ENCODE measurements at places on chromosomes 4 and X.

DNA sequence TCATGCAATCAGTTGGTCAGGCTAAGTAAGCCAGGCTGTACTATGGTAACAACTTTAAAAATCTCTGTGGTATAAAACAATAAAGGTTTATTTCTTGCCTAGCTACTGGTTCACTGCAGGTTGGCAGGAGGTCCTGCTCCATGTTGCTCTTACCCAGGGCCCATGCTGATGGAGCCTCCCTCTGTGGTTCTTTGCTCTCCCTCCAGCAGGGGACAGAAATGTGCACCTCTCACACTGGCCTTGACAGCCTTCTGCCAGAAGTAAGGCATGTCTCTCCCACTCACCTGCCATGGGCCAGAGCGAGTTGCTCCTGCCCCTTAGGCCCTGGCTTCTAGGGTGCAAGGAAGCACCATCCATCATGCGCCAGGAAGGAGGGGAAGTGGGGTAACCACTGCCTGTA, 31.1 kb downstream of the CLDN22 start:
- DNase-seq, result no peak

GRCh38 chrX:13579661-13580060, 10.3 kb downstream of the EGFL6 start:
- DNase-seq, result no peak

DNA sequence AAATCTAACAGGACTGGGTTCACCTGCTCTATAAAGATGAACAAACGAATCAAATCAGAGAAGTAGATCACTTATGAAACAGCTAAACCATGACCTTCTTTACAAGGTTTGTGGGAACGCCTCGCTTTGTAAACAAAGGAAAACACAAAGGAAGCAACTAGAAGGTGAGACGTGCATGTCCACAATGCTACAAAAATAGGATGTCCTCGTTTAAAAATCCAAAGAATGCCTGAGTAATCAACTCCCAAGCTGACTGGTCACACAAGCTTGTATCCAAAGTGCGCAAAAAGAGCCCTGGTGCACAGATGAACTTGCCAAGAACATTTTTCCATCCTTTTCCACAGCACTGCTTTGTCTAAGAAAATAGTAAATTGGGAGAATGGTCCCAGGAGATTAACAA, 6.3 kb upstream of the SH3KBP1 start:
- DNase-seq, result no peak

DNA sequence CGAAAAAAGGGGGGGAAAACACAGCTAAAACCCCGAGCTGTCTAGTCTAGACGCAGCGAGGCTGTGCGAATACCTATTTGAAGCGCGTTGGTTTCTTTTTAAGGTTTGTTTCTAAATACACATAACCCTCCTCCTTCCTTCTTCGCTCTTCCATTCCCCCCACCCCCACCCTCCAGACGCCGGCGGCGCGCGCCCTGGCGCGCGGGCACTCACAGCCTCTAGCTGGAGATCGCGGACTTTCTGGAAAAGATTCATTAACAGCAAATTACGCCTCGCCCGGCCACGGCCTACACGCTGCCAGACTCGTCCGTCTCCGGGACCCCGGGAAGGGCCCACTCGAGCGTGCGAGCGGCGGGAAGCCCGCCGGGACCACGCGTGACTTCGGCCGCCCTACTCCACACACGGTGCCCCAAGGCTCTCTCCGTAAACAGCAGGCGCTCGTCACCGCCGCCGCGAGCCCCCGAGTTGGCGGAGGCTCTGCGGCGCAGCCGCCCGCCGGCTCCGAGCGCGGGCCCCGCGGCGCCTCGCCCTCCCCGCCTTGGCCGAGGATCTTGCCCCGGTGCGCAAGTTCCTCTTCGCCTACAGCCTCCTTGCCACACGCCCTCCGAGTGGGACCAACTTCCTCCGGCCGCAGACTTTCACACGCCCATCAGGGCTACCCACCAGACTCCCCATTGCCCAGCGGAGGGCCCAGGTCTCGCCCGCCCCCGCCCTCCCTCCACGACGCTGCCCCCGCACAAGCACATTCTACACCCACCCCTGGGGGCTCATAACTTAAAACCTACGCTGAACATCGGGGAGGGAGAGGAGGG, 2.0 kb downstream of the BCOR start:
- no peak for DNase-seq

GRCh38 chr4:127261476-127261875, 371.3 kb upstream of the INTU start:
- no peak for DNase-seq

- no peak for DNase-seq
Observed at GRCh38 chr4:84938316-84938715, 28.2 kb downstream of the WDFY3 start.

- no peak for DNase-seq
Observed at GRCh38 chr4:4603067-4603466, 61.2 kb upstream of the STX18 start.

DNA sequence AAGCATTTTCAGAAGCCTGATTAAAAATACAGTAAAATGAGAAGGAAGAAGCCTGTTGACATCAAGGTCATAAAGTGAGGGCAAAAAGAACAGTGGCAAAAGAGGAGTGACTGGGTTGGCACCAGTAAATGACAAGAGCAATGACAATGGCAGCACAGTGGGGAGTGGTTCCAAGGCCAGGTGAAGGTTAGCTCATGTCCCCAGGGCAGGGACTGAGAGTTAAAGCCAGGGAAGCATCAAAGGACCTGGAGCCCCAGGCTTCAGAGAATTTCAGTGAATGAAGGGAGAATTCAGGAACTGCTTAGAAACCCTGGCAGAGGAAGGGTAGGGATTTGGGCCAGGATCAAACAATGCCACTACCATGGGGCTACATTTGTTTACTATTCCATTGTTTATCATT, 8.8 kb upstream of the PIGA start:
- DNase-seq, result no peak

DNA sequence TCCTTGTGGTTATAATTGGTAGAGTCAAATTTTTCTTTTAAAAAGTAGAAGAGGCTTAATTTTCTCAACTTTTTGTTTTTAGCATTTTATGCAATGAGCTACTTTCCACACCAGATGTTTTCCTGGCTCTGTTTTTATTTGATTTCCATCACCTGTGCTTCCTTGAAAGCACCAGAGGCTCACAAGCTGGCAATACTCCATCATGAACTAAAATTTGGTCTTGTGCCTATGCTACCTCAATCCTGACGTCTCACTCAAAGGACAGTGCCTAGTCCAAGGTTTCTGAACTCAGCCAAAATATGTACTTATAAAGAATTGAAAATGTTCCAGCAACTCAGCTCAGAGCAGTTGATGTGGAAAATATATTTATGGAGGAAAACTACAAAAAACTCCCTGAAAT, 914.0 kb upstream of the PRKX start:
- no peak for DNase-seq

DNA sequence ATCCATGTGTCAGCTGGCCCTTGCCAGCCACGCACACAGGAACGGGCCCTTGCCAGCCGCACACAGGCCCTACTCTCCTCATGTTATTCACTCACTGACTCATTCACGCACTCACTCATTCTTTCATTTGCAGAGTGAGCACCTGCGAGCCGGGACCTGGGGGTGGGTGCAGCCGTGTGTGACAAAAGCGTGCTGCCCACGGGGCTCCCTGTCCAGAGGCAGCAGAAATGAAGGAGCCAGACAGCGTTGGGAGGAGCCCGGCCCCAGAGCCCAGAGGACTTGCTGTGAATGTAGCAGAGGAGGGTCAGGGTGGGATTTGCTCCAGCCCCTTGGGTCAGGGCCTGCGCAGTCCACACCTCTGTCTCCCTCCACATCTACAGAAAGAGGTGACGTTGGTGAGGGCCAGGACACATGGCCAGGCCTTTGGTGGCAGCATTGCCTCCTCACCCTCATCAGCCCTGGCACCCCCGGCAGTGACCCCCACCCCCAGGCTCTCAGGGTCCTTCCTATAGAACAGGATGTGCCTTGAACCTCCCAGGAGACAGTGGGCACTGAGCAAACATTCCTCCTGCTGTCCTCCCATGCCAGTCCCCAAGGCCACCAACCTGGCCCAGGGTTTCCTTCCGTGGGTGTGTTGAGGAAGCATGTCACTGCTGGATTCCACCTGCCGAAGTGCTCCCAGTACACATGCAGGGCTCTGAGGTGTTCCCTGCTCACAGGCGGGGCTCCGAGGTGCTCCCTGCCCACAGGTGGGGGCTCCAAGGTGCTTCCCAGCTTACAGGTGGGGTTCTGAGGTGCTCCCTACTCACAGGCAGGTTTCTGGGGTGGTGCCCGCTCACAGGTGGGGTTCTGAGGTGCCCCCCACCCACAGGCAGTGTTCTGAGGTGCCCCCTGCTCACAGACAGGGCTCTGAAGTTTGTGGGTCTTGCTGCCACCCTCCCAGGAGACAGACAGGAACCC, 105.7 kb downstream of the HMX1 start:
- no peak for DNase-seq

- DNase-seq, result no peak
Observed at GRCh38 chr4:62093735-62094134, 893.6 kb downstream of the ADGRL3 start.

DNA sequence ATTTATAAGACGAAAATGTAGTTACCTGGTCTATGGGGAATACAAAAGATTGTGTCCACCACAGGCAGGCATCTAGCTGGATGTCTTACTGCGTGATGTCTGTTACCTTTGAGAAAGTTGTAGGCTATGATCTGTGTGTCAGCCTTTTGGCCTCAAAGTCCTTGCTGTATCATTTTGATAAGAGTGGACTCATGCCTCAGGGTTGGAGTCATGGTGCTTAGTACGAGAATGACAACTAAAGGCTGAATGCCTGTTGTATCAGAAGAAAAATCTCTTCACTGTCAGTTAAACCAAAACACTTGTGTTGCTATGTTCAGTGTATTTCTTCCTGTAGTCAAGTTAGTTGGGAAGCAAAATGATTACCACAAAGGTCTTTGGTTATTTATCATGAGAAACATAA, 226.2 kb downstream of the ARHGAP10 start:
- no peak for DNase-seq

DNA sequence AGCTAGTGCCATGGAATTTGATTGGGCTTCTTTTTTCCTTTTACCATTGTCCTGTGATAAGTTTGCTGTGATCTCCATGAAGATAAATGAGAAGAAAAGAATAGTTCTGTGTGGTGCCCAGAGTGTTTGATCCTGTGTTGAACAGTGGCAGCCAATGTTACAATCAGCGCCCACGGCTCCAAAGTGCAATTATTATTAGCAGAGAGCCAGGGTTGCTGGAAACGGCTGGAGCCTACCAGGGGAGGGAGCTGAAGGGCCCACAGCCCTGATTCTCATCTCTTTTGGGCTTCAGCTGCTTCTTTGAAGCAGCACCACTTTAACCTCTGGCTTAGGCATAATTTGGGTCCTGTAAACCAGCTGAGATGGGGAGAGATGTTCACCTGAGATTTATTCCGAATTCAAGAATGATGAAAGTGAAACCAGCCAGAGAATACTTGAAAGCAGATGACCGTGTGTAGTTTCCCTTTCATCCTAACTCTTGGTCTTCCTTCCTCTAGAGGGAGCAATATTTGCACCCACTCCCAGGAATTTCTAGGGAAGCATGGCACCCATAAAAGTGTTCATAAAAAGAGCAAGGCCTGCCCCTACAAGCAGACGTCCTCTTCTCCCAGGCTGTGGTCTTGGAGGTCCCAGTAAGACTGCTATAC, 298.3 kb downstream of the EVC2 start:
- DNase-seq, result no peak

GRCh38 chr4:27836523-27836922, 975.9 kb downstream of the STIM2 start:
- no peak for DNase-seq

- DNase-seq, result no peak
Observed at GRCh38 chr4:18050448-18050847, 28.9 kb upstream of the LCORL start.

DNA sequence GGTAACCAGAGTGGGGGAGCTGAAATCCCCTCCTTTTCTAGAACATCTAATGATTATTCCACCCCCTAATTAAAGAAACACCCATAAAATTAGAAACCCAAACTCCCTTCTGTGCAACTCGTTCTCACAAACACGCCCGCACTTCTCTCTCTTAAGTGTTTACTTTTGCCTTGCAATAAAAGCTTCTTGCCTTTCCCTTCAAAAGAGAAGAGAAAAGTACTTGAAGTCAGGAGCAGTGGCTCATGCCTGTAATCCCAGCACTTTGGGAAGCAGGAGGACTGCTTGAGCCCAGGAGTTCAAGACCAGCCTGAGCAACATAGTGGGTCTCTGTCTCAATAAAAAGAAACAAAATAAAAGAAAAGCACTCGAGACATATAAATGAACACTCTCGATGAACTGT, 3.6 kb upstream of the GPR173 start:
- no peak for DNase-seq

DNA sequence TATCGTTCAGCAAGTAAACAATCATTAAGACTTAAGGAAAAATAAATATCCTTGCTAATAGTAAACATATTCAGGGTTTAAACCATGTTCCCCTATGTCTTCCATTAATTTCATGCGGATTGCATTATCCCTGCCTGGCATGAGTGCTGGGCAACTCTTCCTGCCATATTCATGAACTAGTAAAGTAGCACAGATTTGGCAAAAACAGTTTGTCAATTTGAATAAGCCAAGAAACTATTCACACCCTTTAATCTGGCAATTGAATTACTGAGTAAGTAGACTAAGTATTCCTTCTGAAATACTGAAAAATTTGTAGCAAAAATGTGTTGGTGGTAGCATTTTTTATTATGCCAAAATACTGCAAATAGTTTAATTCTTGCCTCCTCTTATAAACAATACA, 512.0 kb downstream of the NLGN4X start:
- DNase-seq, result no peak

- no peak for DNase-seq
Observed at GRCh38 chrX:34072906-34073305, 59.2 kb downstream of the FAM47A start.

- DNase-seq, result no peak
Observed at GRCh38 chr4:183797445-183798300, 107.4 kb upstream of the STOX2 start.

DNA sequence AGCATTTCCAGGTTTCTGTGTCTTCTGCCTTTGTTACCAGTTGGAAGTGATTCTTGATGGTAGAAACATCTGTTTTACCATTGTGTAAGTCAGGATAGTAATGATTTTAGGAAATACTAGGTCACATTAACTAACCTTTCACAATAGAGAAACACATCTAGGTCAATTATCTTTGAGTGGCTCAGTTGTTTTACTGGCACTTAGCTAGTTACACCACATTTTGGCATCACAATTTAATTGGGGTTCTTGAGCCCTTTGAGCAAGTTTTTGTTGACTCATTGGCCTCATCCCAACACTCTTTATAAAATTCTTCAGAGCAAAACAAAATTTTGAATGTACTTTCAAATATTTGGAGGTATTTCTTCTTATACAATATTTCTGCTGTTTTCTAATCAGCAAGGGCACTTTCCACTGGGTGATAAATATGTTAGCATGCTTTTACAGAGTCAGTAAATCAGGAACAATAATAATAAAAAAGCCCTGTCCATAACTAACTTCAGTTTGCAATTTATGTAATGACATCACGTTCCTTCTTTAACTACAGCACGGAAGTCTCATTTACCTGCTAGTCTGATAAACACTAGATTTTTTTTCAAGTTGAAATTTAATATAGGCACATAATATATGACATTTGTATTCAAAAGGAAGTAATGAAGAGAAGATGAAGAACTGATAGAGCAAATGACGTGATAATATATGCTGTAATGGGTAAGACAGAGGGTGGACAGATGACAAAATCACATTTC, 64.8 kb upstream of the GK2 start:
- DNase-seq, result no peak

All from GM10248 (cell line).